ENCODE measurements at places on chromosomes 5 and 9.

DNA sequence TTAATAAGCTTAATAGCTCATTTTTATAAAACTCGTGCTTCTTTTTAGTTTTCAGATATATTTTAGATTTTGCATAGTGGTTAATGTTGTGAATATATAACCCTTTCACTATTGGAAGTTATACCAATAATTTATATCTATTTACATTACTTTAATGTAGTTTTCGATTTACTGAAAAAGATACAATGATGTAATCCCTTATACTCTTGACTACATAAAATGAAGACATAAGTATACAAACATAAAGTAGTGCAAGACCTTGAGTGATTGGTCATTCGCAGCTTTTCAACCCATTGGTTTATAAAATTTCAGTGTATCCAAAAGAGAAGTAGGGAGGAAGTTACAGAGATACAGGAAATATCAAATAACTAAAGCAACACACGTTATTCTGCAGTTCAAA, 84.3 kb upstream of the GRHPR start:
- DNase-seq, result no peak

GRCh38 chr5:170225326-170226128, 7.3 kb upstream of the C5orf58 start:
- peak; percentile 93 for DNase-seq

DNA sequence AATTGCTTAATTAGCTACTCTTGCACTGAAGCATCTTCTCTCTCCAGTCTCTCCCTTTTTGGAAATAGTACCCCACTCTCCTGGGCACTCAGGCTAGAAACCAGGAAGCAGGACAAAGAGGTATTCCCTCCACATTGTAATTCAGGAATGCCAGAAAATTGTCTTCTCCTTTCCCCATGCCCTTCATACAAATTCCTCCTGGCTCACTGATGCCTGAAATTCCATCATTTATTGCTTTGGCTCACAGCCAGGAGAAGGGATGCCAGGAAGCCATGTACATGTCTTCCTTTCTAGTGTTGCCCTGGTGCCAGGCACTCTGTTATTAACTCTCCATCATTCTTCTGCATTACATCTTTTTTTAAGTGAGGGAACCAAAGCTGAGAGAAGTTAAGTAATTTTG, 716.5 kb upstream of the C9orf72 start:
- peak; percentile 23 for DNase-seq

- no peak for DNase-seq
These were observed 412.8 kb downstream of the TLE4 start for GRCh38 chr9:79984429-79985067.

DNA sequence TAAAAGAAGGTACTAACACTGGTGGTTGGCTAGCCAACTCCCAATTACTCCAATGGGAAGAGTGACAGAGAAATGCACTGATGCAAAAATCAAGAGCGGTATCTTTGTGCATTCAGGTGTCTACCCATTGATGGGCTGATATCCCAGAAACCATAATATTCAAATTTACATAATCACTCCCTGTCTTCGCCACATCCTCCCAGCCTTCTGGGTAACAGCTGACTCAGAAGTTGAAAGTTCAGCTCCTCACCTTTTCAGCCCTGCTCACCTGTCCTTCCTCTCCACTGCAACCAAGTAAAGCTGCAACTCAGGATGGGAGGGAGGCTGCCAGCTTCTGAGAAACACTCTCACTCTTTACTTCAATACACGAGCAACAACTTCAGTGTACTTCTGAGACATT, 6.9 kb downstream of the SUSD1 start:
- DNase-seq, result no peak

- no peak for DNase-seq
These were observed 6.3 kb downstream of the BHMT2 start for GRCh38 chr5:79075646-79076426.

DNA sequence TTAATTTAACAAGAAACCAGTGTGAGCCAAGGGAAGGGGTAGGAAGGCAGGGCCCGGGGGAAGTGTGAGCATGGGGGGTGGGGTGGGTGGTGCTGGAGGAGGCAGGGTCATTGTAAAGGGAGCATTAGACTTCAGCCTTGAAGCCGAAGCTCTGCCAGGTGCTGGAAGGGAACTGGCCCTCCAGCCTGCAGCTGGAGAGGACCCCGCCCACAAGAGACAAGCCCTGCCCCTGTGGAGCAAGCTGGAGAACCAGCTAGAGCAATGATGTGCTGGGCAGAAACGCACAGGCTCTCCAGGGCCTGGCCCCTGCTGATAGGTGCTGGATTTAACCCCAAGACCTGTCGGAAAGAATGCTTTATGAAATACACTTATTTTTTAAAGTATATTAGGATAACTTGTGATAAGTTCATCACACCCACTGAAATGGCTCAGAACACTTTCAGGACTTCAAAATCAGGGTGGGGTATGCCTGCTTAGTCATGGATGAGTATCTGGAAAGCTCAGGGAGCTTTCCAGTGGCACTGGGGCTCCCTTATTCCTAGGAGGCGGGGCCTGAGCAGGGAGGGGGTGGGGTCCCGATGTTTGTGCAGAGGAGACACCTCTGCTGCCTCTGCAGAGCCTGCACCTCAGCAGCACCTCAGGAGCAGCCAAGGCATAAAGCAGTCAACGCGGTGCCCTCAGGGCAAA, 27.1 kb downstream of the UBE2QL1 start:
- no peak for DNase-seq

GRCh38 chr9:132441404-132441803, 31.4 kb downstream of the CFAP77 start:
- no peak for DNase-seq

DNA sequence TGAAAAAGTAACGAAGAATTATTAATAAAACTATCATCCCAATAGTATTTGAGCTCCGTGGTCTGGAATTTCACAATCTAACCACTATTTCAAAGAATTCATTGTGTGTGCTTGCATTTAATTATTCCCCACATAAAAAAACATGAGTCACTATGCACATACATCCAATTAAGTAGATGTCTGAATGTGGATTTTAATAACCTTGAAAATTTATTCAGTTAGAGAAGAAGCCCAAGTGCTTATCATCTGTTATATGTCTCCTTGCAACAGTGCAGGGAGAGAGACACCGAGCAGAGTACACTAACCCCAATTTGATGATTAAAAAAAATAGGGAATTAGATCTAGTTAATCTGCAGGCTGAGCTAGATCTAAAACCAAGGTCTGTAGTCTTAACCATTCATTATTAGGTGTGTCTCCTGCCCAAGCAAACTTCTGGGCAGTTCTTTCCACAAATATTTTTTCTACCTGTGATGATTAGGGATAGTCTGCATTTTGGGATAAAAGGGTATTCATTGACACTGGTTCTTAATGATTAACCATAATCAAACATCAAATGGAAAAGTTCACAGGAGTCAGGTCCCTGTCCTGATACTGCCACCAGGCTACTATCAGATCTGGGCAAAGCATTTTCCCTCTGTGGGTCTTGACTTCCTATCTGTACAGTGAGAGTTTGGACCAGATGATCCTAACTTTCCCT, 164.2 kb downstream of the GRIA1 start:
- DNase-seq, result no peak

DNA sequence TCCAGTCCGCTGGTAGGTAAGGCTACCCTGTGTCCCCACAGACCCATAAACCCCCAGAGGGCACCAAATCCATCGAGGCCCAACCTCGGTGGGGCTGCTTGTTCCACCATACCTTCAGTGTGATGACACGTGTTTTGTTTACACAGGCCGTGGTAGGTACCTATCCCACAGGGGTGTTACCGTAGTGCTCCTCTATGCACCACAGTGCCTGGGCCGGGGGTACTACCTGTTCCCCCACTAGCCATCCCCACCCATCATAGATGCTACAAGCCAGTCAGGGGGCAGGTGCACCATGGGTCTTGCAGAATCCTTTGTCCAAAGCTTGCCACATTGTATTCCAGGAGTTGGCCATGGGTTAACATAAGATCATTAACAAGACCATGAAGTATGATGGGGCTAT, 796.2 kb downstream of the EFNA5 start:
- DNase-seq, result no peak

DNA sequence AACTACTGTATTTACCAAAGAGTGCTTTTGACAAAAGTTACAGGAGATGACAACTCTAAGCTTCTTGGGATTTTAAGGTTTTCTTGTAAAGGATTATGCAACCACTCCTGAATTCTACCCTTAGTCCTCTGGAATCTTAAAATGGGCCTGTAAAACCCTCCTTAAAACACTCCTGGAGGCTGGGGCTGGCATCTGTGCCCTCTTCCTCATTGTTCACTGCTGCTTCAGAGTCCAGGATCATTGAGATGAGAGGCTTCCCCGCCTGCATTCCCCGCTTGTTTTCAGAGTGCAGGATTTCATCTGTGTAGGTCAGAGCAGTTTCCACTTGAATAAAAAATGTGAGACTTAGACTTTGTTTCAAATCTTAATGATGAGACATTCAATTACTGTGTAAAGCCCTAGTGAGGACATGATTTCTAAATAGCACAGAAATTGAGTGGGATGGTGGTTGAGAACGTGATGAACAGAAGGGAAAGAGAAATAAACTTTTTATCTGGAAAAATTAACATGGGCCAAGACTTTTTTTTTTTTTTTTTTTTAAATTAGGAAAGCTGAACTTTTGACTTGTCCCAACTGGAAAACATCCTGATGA, 40.4 kb downstream of the PCSK5 start:
- DNase-seq, result peak; percentile 52

DNA sequence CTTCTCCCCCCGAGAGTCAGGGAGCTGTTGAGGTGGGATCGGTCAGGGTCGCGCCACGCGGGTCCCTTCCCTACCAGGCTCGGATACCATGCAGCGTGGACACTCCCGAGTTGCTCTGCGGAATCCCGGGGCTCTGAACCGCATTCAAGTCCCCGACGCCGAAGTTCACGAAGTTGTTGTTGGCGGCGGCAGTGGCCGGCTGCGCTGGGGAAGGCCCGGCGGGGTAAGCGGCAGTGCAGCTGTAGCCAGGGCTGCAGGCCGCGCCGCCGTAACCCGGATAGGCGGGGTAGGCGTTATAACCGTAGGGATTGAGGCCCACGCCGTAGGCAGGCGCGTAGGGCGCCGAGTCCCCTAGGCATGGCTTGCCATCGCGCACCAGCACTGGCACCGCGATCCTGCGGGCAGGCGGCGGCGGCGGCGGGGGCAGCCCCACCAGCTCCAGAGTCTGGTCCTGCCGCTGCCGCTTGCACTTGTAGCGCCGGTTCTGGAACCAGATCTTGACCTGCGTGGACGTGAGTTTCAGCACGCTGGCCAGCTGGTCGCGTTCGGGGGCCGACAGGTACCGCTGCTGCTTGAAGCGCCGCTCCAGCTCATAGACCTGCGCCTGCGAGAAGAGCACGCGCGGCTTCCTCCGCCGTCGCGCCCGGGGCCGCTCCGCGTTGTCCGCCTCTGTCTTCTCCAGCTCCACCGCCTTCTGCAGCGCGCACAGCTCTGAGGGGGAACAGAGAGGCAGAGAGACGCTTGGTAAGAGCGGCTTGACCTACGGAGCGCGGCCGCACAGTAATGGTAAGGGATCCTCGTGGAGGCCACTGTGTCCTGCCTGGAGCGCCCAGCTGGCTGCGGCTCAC, 2.3 kb downstream of the NKX2-5 start:
- no peak for DNase-seq

DNA sequence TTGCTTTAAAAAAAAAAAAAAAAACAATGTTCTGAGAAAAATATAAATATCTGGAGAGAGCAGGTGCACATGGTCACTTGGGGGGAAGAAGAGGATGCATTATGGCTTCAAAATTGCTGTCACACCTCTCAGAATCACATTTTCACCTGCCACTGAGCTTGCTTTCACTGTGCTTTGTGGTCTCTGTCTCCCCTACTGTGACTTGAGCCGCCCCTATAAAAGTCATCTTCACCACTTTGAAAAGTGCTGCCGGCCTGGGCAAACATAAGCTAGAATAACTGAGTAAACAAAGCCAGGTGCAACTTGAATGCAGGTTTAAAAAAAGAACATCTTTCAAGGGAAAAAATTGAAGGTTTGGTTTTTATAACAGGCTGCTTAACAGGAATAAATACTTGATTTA, 368.1 kb upstream of the GRIA1 start:
- no peak for DNase-seq

- DNase-seq, result no peak
These were observed 205.6 kb downstream of the GADD45G start for GRCh38 chr9:89810431-89810830.

DNA sequence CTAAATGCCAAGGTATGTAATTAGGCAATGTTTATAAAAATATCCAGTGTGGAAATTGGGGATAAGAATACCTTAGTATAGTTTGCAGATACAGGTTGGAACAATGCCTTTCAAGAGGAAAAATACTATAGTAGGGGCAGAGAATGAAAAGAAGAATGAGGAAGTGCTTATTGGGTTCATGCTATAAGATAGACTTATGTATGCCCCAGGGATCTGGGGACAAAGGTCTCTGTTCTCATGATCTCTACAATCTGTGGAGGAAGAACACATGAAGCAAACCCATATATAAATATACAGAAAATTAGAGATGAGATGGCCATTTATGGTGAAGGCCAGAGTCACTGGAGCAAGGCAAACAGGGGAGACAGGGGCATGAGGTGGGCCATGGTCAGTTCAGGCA, 106.5 kb upstream of the DAB2 start:
- no peak for DNase-seq

DNA sequence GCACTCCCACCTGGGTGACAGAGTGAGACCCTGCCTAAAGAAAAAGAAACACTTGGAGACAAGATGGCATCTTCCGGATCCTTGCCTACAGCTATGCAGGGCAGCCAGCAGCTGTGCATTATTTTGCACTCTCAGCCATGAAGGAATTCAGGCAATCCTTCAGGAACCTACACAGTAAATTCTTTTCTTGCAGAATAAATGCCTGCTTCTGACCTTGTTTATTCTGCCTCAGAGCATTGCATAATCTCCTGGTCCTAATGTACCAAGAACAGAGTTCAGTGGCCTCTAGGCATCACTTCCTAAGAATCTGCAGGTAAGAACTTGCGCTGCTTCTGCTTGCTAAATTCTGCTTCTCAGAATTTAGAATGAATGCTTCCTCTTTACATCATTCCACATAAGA, 16.8 kb downstream of the GLDC start:
- DNase-seq, result no peak

DNA sequence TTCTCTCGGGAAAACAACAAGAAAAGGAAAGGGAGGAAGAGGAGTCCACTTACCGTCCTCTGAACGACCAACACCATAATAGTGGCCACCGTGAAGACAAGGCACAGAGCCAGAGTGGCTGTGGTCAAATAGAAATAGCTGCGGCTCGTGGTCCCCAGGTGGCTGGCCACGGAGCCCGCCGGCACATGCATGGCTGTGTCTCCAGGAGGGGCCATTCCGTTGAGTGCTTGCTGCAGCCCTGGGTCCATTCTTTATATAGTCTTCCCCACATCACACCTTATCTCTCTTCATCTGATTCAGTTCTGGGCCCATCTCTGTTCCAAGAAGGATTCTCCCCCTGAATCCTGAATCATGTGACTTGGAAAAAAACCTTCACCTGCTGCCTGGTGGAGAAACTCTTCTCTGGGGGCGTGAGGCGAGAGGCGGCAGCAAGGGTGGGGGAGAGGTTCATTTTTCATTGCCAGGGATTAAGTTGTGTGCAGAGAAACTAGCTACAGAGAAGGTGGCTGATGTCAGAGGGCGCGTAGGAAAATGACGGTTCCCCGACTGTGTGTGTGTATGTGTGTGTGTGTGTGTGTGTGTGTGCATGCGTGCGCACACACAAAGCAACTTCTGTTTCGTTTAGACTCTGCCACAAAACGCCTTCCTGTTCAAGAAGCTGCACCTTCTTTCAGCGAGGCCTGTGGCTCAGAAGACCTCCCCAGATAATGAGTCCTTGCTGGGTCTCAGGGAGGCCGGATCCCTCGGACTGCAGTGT, at the start of gene TNFSF8:
TSS of gene TNFSF8 (minus strand) at position 536 of the 757 bp plus-strand sequence. CDS start at position 248, 288 bp downstream.
- DNase-seq, result no peak

All from brain (organoid and tissue), 16 donors.